ENCODE measurements at places on chromosomes 3 and 15. TPM values are rescaled to one million over a fixed set of nuclear protein-coding genes. Genes with fewer than 3 reads are reported as not detected.

The SIDT1 gene
- not detected for total RNA-seq

The EFCC1 gene
- total RNA-seq = not detected

The MORF4L1 gene
- 361 TPM for total RNA-seq

The CYP8B1 gene
- total RNA-seq = 0.11 TPM

The IL17RD gene
- 2.0 TPM for total RNA-seq

The COL6A5 gene
- total RNA-seq = not detected

The NEK4 gene
- 23.7 TPM for total RNA-seq

The SMAD6 gene
- total RNA-seq = 17.9 TPM

Data from A375 (cell line).